ENCODE measurements at places on chromosomes 5 and 9.

DNA sequence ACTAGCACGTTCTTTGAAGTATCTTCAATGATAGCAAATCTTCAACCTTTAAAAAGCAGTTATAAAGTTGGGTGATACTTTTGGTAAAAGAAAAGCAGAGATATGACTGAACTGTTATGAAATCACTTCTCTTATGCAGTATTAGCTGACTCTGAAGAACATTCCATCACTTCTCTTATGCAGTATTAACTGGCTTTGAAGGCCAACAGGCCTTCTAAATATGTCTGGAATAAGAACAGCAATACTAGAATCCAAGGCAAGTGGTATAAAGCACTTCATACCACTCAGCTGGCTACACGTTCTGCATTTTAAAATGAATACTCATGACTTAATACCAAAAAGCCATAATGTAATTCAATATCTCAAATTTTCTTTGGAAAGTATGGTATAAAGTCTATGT is 17.3 kb downstream of the SKIC3 start:
- no peak for DNase-seq

DNA sequence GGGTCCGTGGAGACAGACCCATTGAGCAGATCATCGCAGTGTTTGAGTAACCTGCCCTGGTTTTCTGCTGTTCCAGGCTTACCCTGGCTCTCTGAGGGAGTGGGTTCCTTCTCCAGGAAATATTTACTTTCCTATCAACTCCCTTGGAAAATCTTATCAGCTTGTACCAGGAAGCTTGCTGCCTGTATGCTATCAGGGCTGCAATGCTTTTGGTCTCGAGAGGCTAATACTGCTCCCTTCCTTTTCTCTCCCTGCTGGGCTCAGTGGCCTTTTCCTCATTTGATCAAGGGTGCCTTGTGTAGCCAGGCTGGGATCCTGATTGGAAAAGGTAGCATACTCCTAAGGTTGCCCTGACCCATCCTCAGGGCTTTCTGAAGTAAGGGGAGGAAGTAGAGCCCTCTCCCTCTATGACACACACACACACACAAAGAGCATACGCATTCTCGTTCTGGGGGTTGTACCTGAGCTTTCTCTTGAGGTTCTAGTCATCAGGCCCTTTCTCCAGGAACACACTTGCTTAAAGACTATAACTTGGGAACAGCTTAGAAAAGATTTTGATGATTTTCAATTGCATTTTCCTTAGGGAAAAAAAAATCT is 41.6 kb downstream of the CYSTM1 start:
- DNase-seq = no peak

DNA sequence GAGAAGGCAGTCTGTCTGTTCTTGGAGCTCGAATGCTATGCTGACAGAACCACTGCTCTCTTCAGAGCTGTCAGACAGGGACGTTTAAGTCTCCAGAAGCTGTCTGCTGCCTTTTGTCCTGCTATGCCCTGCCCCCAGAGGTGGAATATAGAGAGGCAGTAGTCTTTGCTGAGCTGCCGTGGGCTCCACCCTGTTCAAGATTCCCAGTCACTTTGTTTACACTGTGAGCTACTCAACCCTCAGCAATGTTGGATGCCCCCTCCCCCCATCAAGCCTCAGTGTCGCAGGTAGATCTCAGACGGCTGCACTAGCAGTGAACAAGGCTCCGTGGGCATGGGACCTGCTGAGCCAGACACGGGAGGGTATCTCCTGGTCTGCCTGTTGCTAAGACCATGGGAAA is 344.2 kb downstream of the TMEM161B start:
- no peak for DNase-seq

DNA sequence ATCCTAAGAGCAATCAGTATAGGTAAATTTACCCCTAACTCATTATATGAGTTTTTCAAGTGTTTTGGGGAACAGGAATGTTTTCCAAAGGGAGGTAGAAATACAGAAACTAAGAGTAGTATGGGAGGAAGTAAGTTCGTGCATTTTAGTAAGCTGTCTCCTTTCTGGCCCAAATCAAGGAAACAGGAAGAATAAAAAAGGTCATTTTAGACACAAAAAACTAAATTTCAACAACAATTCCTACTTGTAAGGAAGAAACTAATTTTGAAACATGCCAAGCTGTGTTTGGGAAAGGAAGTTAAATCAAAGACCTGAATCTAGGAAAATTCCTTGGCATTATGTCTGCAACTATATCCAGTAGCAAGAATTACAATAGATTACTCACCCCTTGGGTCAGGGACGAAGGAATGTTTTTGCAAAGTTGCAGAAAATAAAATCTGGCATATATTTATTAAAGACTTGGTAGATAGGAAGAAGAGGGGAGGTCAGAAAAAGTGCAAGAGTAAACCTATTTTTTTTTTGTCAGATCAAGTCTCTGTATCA is 6.5 kb upstream of the RPS6 start:
- DNase-seq = no peak

DNA sequence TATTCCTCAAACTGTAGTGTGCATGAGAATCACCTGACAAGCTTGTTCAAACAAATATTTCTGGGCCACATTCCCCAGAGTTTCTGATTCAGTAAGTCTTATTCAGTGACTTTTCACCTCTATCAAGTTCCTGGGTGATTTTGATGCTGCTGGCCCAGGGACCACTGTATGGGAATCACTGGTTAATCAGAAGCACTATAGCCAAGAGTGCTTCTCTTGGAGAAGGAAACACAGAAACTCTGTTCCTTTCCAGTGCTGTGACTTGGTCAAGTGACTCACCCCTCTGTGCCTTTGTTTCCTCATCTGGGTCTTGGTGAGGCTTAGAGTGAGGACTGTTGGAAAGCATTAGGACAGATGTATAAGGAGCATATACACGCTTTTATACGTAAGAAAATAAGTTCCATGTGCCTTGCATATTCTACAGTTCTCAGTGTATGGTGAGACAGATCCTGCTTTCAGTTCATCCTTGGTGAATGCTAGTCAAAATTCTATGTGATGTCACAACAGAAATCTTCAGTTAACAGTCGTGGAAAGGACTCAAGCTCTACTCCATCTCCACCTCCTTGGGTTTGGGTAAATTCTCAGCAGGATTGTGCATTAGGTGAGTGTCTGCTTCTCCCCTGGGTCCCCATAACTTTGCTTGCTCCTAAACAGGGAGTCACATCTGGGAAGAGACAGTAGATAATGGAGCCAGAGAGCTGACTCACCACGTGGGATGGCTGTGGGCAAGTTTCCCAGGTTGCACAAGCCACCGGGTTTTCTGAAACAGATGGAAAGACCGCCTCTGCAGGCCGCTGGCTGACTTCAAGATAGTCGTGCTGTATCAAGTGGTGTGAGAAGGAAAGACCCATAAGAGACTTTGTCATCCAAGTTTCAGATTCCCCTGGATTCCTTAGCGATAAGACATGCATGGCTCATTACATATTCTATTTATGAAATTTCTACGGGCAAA is 117.0 kb downstream of the NXNL2 start:
- DNase-seq = no peak

DNA sequence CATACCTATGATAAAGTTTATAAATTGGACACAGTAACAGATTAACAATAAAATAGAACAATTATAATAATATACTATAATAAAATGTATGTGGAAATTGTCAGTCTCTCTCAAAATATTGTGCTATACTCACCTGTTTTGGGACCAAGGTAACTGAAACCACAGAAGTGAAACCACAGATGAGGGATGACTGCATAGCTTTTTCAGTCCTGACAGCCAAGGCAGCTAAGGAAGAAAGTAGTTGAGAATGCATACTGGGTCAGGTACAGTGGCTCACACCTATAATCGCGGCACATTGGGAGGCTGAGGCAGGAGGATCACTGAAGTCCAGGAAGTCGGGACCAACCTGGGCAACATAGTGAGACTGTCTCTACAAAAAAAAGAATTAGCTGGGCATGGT is 8.9 kb downstream of the SRP19 start:
- DNase-seq = no peak

- DNase-seq = no peak
These were observed 352.6 kb upstream of the PANK3 start for GRCh38 chr5:168931638-168932345.

GRCh38 chr9:15889555-15889954 is 336.7 kb downstream of the CCDC171 start:
- DNase-seq = no peak

- no peak for DNase-seq
These were observed 5.9 kb downstream of the PDLIM7 start for GRCh38 chr5:177491429-177491945.

DNA sequence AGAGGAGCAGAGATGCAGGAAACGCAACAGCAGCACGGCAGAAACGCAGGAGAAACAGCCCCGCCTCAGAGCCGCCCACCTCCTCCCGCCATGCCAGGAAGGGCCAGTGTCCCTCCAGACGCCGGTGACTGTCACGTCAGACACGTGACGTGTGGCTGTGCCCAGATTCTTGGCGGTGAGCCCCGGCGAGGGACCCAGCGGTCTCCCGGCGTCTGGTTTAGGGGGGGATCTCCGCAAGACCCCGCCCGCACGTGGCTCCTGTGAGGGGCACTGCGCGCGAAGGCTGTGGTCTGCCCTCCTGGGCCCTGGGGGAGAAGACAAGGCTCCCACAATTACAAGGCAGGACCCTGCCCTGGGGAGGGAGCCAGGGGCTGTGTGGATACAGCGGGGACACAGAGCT is 2.4 kb upstream of the LCN8 start:
- no peak for DNase-seq

- DNase-seq = no peak
These were observed 40.5 kb downstream of the SNX24 start for GRCh38 chr5:122885891-122886290.

GRCh38 chr5:151903243-151903653 is 21.4 kb downstream of the GLRA1 start:
- DNase-seq = no peak

DNA sequence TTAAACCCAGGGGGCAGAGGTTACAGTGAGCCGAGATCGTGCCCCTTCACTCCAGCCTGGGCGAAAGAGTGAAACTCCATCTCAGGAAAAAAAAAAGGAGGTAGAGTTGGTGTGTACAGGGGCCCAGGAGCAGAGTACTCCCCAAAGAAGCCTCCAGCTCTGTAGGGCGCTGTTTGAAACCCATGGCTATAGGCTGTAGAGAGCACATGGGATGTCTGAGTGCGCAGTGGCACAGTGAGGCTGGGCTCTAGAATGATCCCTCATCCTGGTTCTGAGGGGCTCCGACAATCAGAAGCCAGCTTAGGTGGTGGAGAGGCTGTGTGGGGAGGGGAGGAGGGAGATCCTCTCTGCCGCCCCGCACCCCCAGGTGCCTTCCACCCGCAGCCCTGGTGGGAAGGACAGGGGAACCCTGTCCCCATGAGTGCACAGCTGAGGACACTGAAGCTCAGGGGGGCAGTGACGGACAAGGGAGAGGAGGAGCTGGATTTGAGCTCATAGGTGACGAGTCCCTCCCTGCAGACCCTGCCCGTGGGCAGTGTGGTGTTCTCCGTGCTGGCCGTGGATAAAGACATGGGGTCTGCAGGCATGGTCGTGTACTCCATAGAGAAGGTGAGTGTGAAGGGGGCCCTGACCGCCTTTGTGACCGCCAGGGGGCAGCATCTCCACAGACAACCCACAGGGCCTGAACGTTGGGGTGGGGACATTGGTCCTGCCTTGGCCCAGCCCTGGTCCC is 24.6 kb downstream of the CDHR2 start:
- no peak for DNase-seq

GRCh38 chr5:91352831-91353695 is 30.1 kb downstream of the ARRDC3 start:
- no peak for DNase-seq

DNA sequence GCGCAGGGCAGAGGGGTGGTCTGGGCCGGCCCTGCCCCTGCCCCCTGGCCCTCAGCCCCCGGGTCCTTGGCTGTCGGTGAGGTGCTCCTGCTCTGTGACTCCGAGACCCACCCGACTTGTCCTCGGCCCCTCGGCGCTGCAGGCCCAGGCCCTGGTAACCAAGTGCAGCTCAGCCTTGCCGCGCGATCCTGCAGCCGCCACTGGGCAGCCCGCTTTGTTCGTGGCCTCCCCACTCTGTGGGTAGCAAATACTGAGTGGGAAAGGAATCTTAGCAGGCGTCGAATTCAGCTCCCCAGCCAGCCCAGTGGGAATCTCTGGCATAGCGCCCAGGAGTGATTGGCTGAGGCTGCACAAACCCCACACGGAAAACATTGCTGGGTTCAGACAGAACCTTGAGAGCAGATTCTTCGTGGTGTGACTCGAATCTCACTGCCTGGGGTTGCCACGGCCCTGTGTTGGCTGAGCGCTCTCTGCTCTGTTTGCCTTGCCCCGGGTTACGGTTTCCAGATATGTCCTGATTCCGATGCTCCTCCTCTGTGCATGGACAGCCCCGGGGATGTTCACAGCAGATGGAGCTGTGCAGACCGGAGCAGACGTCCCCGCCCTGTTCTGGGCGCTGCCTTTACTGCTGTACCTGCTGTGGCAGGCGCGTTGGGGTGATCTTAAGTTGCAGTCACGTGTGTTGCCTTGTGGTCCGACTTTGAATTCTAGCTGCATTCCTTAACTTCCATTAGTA is 13.4 kb upstream of the EXOC3 start:
- no peak for DNase-seq

DNA sequence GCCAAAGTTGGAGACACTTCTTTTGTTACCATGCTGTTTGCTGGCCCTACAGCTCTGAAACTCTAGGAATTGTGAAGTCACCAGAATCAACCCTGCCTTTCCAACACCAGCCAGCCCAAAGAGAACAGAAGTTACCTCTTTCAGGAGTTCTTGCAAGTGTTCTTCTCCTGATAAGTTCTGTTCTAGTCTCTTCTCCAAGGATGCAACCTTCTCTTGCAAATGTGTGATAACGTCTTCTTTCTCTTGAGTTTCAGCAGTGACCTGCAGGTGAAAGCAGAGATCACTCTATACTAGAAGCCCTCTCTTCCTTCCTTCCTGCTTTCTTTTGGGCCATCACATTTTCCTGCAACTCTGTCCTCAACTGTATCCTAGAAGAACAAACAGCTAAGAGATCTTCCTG is 29.1 kb downstream of the GOLGA1 start:
- DNase-seq = no peak

- no peak for DNase-seq
These were observed 210.7 kb upstream of the TNC start for GRCh38 chr9:115328677-115329076.

- DNase-seq = no peak
These were observed 599.3 kb upstream of the SGCD start for GRCh38 chr5:155727512-155728145.

DNA sequence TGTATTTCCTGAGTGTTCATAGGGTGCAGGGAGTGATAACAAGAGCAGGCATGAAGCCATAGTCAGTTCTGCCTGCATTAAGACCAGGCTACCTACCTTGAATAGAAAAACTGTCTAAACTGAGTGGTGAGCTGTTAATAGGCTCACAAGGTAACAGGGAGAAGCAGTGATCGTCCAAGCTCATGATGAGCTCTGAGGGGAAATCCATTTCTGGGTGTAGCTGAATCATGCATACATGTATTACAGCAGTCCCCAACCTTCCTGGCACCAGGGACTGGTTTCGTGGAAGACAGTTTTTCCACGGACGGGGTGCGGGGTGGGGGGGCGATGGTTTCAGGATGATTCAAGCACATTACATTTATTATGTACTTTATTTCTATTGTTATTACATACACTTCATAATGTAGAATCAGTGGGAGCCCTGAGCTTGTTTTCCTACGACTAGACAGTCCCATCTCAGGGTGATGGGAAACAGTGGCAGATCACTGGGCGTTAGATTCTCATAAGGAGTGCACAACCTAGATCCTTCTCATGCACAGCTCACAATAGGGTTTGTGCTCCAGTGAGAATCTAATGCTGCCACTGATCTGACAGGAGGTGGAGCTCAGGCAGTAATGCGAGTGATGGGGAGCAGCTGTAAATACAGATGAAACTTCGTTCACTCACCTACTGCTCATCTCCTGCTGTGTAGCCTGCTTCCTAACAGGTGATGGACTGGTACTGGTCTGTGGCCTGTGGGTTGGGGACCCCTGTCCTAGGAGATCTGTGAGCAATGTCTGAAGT is 100.0 kb upstream of the IL6ST start:
- DNase-seq = no peak

GRCh38 chr5:150853561-150853960 is 7.2 kb downstream of the IRGM start:
- DNase-seq = no peak

Measured in cortex of kidney (tissue), 1 donor.